ENCODE measurements at places on chromosomes 11 and 22. TPM values are rescaled to one million over a fixed set of nuclear protein-coding genes. Genes with fewer than 3 reads are reported as not detected.

DNA sequence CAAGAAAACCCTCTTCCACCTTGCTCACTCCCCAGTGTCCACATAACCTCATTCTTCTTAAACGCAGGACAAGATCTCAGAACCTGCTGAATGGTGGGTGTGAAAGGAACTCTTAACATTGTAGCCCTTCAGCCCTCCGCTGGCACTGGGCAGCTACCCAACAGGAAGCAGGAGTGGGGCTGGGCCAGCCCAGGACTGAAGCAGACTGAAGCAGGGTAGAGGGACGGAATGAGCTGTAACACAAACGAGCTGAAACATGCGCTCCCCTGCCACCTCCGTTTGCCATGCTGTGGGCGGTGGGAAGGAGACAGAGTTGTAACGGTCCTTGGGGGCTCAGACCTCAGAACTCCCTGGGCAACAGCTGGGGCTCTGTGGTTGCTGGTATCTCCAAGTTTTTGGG is 23.6 kb downstream of the NPAT start:
- no peak for DNase-seq

DNA sequence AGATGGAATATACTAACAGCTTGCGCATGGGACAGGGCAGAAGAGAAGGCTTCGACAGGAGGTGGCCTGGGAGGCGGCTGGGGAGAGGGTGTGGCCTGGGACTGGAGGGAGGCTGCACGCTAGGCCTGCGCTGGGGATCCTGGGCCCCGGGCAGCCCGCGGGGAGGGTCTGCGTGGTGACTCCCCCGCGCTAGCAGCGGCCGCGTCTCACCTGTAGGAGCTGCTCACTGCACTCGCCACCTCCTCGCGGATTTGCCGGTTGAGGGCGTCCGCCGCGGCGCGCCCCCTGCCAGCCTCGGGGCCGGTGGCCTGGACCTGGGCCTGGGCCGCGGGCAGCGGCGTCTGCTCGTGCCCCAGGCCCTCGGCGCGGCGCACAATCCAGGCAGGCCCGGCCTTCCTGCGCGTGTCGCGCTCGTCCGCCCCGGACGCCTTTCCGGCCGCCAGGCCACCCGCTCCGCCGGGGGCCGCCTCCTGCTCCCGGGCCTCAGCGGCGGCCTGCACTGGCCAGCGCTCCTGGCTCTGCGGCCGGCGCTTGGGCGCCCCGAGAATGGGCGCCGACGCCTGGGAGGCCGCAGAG is 1.5 kb downstream of the MAP6 start:
- no peak for DNase-seq

- DNase-seq, result peak; percentile 77
Measured at GRCh38 chr11:2269601-2270321, 627 bp downstream of the ASCL2 start.

DNA sequence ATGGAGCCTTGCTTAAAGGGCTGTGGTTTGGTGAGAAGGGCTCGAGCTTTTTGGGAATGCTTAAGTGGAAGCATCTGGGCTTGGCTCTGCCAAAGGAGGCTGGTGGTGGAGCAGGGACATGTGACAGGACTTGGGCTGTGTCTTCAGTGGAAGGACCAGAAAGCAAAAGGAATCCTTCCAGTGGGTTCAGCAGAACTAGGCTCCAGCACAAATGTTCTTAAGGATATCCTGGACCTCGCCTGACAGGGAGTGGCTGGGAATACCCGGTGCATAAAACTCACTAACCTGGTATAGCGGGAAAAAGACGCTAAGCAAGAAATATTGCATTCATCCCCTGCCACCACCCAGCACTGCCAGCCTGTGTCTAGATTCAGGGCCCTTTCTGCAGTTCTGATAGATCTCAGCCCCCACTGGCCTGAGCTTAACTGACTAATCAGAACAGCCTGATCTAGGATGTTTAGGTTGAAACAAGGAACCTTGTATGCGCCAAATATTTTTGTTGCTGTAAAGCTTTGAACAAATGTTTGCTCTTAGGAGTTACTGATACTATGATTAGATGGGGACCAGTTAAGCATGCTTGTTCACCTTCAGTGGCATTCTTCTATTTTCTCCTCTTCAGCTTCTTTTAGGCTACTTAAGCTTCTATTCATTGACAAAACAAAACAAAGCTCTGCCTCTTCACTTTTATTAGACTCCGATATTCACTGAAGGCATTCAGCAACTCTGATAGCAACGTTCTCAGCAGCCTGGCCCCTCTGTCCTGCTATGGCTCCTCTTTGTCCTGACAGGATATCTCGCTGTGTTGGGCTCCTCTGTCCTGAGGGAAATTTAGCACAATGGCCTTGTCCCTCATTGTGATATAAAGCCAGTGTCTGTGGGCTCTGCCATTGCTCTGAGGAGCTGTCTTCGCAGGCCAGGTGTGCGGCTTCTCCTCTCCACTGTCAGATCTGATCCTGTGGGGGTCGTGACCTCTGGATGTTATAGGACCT is 25.0 kb downstream of the PPFIBP2 start:
- DNase-seq, result no peak

DNA sequence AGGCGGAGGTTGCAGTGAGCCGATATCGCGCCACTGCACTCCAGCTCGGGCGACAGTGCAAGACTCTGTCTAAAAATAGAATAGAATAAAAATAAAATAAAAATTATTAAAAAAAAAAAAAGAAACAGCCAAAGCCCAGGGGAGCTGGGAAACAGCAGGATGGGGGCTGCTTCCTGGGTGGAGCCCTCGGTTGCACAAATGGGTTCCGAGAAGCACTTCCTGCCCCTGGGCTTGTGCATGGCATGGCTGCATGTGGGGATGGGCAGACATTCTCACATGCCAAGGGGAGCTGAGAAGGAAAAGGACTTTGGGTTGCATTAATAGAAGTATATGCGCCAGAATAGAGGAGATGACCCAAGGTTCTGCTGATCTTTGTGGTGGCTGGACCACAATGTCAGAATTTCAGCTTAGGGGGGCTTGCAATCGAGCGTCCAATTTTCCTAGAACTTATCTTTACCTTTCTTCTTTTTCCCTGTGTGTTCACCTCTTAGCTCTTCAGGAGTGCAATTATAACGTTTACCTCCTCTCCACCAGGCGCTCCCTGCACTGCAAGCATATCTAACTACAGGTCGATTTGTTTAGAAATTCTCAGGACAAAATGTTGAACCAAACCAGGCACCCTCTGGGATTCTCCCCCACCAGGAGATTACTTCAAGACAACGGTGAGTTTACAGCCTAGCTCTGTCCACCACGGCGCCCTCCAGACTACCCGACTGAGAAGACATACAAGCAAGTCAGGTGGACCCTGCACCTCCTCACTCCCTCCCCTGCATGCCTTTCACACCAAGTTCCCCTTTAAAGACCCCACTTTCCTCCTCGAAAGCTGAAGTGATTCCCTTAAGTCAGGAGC is 53.2 kb downstream of the SHISAL1 start:
- DNase-seq, result no peak

- no peak for DNase-seq
Measured at GRCh38 chr11:61742391-61742790, 10.0 kb upstream of the MYRF start.

DNA sequence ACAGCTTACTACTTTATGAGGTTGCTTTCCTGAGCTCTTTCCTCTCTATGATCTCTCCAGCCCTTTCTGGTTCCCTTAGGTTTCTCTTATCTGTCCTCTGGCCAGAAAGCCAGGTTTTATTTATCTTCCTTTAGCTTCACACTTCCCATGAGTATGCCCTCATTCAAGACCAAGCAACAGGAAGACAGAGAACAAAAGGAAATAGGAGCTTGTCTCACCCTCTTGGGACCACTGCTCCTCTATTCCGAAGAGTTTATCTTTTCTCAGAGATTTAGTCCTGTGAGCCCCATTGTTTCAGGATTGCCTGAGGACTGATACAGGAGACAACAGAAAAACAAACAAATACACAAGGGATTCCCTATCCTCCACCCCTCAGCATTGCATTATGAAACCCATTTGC is 62.4 kb upstream of the CCDC179 start:
- DNase-seq, result no peak

The MAP6 gene
- total RNA-seq, result 0.44 TPM

DNA sequence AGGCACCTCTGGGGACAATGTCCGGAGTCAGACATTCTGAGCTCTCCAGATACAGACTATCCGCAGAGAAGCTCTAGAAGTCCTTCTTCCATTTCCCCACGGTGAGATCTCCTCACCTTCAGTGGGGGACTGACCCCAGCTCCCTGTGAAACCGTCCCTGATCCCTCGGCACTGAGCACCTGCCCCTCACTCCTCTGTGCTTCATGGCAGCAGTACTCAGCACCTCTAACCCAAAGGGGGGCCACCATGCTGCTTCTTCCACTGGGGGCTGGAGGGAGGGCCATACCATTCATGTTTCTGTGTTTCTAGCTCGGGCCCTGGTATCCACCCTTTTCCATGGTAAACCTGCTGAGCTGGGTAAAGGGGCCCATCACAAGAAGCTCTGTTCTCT is 321.7 kb downstream of the BRD1 start:
- DNase-seq, result no peak

The TTC12 gene
- 22.2 TPM for total RNA-seq

DNA sequence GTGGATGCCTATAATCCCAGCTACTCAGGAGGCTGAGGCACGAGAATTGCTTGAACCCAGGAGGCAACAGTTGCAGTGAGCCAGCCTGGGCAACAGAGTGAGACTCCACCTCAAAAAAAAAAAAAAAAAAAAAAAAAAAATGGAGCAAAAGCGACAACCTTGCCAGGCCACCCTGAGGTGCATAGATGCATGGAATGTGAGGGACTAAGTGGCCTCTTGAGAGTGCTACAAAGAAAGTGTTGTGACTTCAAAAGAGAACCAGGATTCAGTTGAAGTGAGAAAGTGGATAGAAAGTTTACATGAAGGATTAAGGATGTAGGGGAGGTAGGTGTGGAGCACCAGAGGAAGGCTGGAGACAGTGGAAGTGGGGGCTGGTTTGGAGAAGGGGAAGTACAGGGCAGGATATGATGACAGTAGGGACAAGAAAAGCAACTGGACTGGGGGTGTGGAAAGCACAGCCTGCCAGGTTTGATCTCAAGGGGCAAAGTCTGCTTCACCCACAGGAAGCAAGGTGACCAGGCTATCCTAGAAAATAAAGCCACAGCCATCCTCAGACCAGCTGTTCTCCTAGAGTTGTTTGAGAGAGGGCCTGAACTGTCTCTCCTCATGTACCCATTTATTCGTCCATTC is 36.0 kb upstream of the OLFML1 start:
- no peak for DNase-seq

DNA sequence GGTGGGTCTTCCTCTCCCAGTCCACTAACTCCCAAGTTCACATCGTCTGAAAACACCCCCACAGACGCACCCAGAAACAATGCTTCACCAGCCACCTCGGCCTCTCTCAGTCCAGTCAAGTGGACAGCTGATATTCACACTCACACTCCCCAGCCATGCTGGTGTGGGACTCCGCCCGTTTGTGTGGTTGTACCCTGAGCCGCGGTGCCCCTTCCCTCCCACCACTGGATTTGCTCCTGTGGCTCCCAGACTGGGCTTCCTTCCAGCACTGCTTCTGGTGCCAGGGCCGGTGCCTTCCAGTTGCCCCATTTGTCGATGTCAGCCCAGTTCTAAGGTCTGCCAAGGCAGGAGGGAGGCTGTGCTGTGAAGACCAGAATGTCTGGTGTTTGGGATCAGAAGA is 37.9 kb upstream of the PLET1 start:
- DNase-seq, result no peak

DNA sequence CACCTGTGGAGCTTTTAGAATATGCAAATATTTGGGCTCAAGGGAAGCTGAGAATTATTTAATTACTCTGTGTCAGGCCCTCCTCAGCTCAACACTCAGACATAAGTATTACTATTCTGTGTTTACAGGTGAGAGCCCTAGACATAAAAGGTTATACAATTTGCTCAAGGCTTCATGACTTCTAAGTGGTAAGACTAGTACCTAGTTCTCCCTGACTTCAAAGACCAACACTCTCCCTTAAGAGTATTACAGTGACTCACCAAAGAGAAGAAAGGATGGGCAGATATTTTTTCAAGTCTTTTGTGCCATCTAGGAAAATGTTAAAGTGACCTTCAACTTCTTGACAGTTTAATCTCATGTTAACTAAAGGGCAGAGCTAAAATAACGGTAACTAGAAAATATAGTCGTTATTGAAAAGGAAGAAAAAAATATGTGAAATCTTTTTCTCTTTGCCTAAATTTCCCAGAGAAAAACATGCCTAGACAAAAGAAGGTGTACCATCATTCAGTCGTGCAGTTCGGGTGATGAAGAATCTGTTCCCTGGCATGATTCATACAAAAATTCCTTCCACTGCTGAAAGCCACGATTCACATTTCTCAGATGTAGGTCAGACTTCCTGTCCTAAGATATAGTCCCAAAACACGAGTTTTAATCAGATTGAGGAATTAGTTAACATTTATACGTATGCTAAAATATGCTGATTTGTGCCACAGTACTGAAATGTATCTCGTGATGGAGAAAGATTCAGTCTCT is 849.1 kb upstream of the API5 start:
- DNase-seq, result no peak

DNA sequence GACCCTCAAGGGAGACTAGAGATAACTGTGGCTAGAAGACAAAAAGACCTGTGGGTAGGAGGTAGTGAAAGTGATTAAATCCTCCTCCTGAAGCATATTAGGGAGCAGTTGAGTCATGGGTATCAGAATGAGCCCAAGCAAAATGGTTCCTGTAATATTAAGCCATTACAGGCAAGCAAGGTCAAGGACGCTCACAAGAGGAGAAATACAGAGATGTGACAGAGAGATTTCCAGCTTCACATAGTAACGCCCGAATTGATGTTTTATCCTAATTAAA is 77.7 kb downstream of the FAM76B start:
- DNase-seq, result no peak

The ZNF215 gene
- total RNA-seq, result 0.15 TPM

The MB gene
- not detected for total RNA-seq

- peak; percentile 59 for DNase-seq
Measured at GRCh38 chr11:47565340-47566148, at the start of gene PTPMT1. Gene PTPMT1, plus strand, starts transcription at chr11:47565599. Its CDS starts 24 bp downstream, at chr11:47565623.
